ENCODE measurements at places on chromosomes 3 and 15. TPM values are rescaled to one million over a fixed set of nuclear protein-coding genes. Genes with fewer than 3 reads are reported as not detected.
A peak's percentile ranks its signal among the peaks of the same experiment; 100 is the strongest.

DNA sequence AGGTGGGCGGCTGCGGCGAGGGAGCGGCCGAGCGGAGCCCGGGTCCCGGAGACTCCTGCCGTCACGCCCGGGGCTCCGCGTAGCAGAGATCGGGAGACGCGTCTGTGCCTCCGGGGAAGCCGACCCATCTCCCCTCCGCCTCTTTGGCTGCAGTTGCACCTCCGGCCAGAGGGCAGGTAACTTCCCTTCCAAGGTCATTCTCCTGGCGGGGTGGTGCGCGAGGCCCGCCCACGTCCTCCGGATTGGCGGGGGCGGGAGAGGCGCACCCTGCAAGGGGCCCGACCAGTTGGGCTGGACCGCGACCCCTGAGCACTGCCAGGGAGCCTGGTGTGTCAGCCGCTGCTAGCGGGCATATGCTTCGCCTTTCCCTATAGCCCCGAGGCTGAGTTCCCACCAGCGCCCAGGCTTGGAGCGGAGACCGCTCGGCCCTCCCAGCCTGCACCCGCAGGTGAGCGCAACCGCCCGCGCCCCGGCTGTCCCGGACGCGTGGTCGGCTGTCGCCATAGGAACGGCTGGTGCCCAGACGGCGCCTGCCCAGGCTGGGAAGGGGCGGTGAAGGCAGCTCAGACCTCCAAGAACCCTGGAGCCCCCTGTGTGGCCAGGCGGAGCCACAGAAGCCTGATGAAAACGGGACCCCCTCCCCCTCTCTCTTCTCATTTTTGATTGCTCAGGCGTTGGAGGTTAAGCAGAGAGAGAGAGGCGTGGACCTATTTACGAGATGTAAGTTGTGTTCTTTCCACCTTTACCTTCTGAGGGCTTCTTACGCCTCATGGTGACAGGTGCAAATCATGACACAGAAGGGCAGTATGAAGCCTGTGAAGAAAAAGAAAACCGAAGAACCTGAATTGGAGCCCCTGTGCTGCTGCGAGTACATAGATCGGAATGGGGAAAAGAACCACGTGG lies 453 bp downstream of the ZDHHC23 start:
- DNase-seq, result peak; percentile 62

DNA sequence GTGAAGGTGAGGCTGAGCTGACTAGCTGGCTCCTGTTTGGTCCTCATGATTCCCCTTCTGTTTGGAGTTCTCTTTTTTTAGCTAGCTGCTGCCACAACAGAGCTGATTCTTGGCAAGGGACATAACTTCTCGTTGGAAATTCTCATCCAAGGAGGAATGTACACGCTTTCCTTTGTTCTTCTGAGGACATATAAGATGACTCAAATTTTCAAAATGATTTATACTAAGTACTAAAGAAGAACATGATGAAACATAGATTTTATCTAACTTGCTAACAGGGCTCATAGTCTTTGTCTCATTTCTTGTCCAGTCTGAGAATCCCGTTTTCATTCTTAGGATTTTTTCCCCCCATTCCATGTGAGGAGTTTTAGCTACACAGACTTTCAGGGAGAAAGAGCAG lies 2.9 kb upstream of the TFG start:
- no peak for DNase-seq

TLR9 gene
- 0.05 TPM for polyA plus RNA-seq

ZCWPW2 gene
- 2.4 TPM for polyA plus RNA-seq

BDH1 gene
- polyA plus RNA-seq, result 19.8 TPM
